Fibroblast of skin of abdomen (primary cell): ENCODE measurements at places on chromosomes 3 and 15.

DNA sequence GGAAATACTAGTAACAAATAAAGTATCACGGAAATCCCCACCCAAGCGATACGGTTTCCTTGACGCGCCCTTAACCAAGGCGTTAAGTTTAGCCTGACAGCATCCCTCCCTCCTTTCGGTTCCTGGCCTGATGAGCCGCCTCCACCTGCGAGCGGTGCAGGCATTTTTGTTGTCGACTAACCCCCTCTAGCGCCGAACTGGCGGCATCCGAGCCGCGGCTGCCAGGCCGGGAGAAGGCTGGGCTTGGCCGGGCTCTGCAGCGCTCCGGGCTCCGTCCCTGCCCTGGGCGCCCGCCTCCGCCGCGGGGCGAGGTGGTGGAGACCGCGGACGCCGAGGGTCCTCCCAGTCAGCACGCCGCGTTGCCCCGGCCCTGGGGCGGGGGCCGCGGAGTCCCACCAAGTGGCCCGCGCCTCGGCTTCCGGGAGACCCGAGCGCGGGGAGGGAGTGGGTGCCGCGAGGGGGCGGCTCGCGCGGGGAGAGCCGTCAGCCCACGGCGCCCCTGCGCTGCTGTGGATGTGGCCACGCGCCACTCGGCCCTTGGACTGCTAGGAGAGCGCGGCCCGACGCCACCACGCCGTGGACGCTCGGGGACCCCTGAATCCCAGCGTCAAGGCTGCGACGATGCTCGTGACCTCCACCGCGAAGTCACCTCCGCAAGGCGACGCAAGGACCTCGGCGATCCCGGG, 1.1 kb upstream of the EPHA6 start:
- DNase-seq: peak; percentile 67

DNA sequence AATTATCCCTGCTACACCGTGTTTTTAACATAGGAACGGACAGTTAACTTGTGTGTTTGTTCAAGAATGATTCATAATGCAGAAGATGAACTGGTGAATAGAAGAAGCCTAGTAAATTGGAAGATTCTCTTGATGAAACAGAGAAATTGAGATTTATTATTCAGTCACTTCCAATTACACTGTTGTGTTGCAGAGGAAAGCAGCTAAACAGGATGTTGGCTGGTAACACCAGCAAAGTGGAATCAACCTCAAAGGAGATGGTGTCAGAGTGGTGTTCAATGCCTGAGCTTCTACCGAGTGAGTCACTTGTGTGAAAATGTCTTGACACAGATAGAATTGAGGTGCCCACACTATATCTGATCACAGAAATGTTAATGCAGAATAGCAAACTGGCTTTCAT, 399.6 kb downstream of the LPP start:
- no peak for DNase-seq

DNA sequence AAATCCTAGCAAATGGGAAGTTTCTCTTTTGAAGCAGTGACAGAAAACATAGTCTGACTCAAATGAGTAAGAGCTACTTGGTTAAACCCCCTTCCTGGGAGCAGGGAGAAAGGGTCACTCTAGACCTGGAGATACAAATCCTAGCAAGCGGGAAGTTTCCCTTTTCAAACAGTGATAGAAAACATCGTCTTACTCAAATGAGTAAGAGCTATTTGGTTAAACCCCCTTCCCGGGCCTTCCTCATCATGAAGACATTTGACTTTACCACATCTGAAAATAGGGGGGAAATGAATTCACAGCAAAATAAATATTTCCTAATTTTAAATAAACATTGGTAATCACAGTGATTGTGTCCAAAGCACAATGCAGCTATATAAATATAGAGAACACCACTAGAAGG, 79.2 kb downstream of the FOXB1 start:
- DNase-seq: no peak

GRCh38 chr3:171747223-171747920, 62.9 kb downstream of the PLD1 start:
- DNase-seq: no peak

- DNase-seq: no peak
Measured at GRCh38 chr3:16790432-16791400, 94.0 kb upstream of the PLCL2 start.

GRCh38 chr3:63724987-63725386, 72.5 kb downstream of the SNTN start:
- DNase-seq: peak; percentile 97

DNA sequence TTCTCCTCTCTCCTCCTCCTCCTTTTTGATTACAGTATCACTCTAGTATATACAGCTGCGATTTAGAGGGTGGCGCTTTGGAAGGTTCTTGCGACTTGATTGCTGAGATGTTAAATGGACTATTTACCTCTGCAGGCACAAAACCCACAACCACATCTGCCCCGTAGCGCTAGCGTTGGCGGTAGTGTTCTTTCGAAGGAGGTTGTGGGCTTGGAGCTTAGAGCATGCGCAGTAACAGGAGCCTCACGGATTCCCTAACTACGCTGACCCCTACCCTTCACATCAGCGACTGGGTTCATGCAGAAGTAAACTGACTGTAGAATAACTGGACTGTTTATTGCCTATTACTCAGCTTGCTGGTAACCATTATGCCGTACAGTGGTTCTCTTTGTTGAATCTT, 58.0 kb downstream of the CGGBP1 start:
- peak; percentile 12 for DNase-seq

GRCh38 chr3:52844290-52844975, 9.6 kb upstream of the MUSTN1 start:
- no peak for DNase-seq

DNA sequence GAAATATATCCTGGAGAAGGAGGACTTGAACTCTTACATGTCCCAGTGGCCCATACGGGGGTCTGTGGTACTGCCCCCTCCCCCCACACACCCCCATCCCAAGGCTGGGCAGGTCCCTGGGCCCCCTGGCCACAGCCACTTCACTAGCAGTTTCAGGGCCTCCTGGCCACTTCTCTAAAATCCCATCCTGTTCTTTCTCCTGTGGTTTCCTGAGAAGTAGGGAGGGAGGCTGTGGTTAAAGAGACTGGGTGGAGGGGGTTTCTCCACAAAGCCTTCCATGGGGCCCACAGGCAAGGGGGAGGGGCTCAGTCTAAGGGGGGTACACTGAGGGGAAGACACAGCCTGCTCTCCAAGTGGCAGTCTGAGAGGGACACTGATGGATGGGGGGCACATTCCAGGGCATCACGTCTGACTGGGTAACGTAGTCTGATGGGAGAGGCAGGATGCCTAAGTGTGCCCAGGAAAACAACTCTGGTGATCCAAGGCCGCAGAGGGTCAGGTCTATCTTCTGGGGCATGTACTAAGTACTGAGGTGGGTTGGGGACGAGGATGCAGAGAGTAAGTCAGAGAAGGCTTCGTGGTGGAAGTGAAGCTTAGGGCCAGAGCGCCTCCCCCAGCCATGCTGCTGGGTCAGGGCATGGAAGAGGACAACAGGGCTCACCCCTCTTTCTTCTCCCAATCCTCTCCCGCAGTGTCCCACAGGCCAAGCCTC, 48.0 kb upstream of the C15orf39 start:
- no peak for DNase-seq

GRCh38 chr15:30963681-30964080, 27.7 kb downstream of the MTMR10 start:
- DNase-seq: no peak

DNA sequence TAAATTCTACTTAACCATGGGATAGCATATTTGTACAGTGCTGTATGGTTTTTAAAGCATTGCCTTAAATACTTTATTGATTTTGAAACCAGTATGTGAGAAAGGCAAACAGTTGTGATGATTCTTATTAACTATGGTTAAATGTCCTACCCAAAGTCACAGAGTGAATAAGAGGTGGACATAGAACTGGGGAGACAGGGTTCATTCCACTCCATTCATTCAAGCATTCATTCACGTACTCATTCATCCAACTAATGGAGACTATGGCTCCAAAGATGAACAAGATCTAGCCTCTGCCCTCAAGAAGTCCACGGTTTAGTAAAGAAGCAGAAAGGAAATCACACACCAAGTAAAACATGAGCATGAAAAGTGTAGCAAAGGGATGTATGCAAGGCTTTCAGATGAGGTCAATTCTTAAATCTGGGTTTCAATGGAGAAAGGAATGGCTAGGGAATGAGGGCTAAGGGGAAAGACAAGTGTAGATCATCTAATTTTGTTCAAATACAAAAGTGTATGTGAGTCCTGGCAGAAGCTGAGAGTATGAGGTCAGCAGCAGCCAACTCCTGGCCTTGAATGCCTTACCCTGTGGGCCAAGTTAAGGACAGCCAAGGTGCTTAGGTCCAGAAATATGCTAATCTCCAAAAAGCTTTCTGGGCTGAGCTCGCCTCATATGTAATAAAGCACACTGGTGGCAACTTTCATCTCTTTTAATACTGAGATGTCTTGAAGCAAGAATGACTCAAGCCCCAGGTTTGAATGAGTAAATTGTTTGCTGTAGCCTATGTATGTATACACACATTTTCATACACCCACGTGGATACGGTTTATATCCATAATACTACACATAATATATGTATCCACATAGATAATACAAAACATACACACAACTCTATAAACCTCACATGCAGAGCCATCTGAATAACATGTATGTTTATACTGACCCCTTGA, 4.3 kb downstream of the TNIK start:
- no peak for DNase-seq
